Activated CD4-positive, alpha-beta T cell treated with anti-CD3 and anti-CD28 coated beads, Interleukin-10, Interleukin-2, amounts not matched to agents 100 ng/mL and 50 ng/mL, durations not matched to agents 16 hours and 8 hours (primary cell): ENCODE measurements at places on chromosomes 11 and 22.

GRCh38 chr11:77100166-77101042, 2.2 kb upstream of the OMP start:
- DNase-seq: no peak

DNA sequence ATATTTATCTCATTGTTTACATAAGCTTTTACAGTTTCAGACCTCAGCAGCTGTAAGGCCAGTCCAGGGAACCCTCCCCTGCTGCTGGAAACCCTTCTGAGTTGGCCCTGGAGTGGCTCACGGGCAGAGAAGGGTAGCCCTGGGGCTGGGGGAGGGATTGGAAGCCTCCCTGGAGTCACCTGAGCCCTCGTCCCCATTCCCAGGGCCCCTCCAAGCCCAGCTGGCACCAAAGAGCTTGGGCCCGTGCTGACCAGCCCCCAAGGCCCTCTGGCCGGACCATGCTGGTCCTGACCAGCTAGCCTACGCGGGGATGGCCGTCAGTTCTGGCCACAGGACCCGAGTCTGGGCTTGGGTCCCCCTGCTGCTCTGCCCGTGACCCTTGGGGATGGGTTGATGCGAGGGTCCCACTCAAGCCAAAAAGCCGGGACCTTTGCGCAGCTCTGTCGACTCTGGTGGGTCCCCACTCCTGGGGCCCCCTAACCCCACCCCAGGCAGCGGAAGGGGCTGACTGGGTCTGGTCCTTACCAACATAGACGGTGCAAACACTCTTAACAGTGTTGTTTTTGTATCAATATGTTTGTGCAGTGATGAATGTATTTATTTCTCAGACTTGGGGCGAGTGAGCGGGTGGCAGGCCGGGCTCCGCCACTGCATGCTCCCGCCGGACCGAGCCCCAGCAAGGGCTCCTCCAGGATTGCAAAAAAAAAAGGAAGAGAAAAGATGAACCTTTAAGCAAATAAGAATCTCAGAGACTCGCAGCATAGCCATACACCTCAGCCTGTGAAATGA, 17.5 kb upstream of the TMEM191C start:
- DNase-seq: no peak

DNA sequence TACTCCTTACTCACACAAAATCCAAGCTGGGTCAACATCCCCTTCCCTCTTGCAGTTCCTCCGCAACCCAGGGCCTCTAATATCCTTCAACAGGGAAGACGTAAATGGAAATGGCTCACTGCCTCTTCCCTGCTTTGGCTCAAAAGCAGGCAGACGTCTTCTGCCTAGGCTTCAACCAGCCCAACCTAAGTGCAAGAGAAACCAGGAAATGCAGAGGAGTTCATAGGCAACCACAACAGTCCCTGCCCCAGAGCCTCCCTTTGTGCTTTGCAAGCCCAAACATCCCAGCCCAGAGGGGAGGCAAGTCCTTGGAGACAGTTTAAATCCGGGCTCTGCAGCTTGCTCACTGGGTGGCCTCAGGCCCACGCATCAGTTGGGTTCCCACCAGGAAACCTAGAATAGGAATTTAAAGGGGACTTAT, 33.3 kb downstream of the CD6 start:
- peak; percentile 54 for DNase-seq

GRCh38 chr11:79538775-79539174, 97.9 kb upstream of the TENM4 start:
- no peak for DNase-seq

GRCh38 chr11:111026241-111026640, 219.3 kb upstream of the POU2AF2 start:
- no peak for DNase-seq
